ENCODE measurements at places on chromosomes 11 and 22. TPM values are rescaled to one million over a fixed set of nuclear protein-coding genes. Genes with fewer than 3 reads are reported as not detected.

- DNase-seq: no peak
These were observed 537.9 kb upstream of the CADM1 start for GRCh38 chr11:116042146-116042545.

- DNase-seq: no peak
These were observed 34.3 kb upstream of the MYRF start for GRCh38 chr11:61718046-61718531.

- no peak for DNase-seq
These were observed 877.6 kb upstream of the CHORDC1 start for GRCh38 chr11:91100427-91100826.

DNA sequence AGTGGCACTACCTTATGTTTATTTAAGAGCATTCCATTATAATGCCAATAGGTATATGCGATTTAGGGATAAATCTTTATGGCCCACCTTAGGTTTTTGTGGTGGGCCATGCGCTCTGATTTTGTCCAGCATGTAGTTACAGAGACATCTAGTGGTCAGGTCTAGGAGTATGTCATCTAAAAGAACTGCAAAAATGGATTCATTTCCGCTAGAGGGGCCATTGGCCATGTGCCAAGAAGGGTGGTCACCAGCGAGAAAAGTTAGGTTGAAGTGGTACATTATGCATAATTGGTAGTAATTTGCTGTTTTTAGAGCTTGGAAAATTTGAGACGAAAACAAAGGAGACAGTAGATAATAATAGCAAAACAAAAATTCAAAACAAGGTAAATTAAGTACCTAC lies 27.7 kb downstream of the LRRC4C start:
- DNase-seq: no peak

DNA sequence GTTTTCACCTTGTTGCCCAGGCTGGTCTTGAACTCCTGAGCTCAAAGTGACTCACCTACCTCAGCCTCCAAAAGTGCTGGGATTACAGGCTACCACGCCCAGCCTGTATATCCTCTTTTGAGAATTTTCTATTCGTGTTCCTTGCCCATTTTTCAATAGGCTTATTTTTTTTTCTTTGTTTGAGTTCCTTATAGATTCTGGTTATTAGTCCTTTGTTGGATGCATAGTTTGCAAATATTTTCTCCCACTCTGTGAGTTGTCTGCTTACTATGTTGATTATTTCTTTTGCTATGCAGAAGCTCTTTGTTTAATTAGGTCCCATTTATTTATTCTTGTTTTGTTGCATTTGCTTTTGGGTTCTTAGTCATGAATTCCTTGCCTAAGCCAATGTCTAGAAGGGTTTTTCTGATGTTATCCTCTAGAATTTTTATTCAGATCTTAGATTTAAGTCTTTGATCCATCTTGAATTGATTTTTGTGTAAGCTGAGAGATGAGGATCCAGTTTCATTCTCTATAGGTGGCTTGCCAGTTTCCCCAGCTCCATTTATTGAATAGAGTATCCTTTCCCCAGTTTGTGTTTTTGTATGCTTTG lies 17.7 kb upstream of the ZBED5 start:
- DNase-seq: no peak

DNA sequence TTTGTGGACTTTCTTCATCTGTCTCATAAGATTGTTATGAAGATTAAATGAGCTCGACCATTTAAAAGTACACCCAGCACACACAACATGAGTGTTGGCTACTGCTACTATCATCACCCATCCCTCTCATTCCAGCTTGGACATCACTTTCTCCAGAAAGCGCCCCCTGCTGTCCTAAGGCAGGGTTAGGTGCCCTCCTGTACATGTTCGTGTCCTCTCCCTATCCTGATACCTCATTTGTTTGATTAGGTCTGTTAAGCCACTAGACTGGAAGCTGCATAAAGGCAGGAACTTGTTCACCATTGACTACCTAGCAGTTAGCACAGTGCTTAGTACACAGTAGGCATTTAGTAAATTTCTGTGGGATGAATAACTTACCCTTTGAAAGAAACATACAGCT lies 85.5 kb downstream of the ENTHD1 start:
- no peak for DNase-seq

- DNase-seq: no peak
These were observed 52.8 kb upstream of the TENM4 start for GRCh38 chr11:79493555-79494171.

Gene OR51I1
- total RNA-seq: not detected

Data from T-helper 17 cell (primary cell).